EH (cell line): ENCODE measurements at places on chromosomes 3 and 15.

- DNase-seq: no peak
These were observed 295.8 kb downstream of the GBE1 start for GRCh38 chr3:81465510-81466200.

- DNase-seq: no peak
These were observed 18.4 kb downstream of the LARS2 start for GRCh38 chr3:45406772-45407171.

- DNase-seq: no peak
These were observed 63.5 kb upstream of the SLC6A1 start for GRCh38 chr3:10928961-10929471.

DNA sequence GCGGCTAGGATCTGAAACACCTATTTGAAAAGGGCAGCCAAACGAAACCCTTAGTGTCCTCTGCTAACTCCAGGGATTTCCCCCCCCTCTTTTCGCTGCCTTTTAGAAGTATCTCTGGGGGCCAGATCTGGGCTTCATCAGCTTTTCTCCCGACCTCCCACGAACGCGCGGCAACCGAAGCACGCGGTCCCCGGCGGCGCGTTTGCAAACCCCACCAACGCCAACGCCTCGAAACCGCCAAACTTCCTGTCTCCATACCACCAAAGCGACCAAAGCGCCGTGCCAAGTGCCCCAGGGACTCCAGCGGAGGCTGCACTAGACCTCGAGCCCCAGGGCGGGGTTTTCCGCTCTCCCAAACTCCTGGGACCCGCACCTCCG, 155.8 kb upstream of the FRMD4B start:
- DNase-seq: no peak

GRCh38 chr3:126926684-126927400, 56.1 kb upstream of the PLXNA1 start:
- DNase-seq: peak; percentile 90

- peak; percentile 90 for DNase-seq
These were observed 237.0 kb downstream of the UACA start for GRCh38 chr15:70526221-70526973.

DNA sequence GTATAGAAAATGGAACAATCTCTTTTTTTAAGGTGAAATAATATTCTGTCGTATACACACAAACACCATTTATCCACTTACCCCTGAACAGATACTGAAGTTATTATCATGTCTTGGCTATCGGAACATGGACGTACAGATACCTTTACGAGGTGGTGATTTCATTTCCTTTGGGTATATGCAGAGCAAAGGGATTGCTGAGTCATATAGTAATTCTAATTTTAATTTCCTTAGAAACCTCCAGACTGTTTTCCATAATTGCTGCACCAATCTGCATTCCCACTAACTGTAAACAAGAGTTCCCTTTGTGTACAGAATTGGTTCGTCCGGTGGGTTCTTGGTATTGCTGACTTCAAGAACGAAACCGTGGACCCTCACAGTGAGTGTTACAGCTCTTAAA, 179.4 kb downstream of the SHOX2 start:
- DNase-seq: no peak

DNA sequence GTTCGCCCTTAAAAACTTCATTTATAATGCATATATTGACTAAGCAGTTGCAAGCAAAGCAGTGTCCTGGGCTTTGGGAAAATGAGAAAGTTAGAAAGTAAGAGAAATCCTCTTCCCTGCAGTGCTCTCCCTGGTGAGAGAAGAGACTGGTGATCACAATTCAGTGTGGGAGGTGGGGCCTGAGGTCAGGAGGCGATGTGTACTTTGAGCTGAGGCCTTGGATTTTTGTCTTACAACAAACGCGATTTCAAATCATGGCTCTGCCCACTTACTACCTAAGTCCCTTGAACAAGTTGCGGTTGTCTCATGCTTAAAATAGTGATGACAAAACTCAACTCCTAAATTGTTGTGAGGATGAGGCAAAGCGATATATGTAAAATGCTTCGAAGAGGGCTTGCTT, 316.3 kb upstream of the NECTIN3 start:
- no peak for DNase-seq

- DNase-seq: no peak
These were observed 38.5 kb upstream of the MELTF start for GRCh38 chr3:197068077-197068476.

- DNase-seq: no peak
These were observed 137.9 kb upstream of the LRIG1 start for GRCh38 chr3:66638717-66639116.

DNA sequence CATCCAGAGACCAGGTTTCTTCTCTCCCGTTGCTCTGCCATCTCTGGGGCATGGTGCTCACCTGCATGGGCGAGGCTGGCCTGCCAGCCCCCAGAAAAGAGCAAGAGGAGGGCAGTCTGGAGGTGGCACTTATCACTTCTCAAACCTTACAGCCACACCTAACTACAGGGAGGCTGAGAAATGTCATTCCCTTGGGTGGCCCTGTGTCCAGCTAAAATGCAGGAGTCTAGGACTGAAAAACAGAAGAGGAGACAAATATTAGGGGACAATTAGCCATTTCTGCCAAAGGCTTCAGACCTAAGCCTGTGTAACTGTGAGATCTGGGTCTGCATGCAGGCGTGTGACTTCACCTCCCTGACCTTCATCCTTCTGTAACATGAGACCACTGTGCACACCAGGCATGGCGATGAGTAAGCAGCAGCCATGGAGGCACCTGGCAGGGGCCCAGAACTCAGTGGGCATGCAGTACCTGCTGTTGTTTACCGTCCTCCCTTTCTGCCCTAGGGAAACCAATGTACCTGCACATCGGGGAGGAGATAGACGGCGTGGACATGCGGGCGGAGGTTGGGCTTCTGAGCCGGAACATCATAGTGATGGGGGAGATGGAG, 83.4 kb downstream of the MESD start:
- DNase-seq: peak; percentile 50

- DNase-seq: peak; percentile 49
These were observed 21.4 kb upstream of the ZBED2 start for GRCh38 chr3:111616417-111617105.

DNA sequence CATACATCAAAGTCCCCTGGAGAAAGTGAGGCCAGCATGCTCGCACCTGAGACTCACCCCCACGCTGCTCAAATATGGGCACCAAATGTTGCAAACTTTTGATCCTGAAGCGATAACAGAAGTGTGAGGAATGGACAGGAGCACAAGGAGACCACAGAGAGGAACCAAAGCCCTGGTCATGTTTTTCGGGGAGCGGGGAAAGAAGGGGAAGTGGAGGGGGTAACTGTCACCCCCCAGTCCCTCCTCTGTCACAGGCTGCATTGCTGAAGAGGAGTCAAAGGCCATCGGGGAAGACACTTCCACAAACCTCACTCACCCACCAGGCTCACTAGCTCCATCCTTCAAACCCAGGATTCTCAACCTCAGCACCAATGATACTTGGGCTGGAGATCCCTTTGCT, 182.4 kb downstream of the UACA start:
- DNase-seq: no peak

DNA sequence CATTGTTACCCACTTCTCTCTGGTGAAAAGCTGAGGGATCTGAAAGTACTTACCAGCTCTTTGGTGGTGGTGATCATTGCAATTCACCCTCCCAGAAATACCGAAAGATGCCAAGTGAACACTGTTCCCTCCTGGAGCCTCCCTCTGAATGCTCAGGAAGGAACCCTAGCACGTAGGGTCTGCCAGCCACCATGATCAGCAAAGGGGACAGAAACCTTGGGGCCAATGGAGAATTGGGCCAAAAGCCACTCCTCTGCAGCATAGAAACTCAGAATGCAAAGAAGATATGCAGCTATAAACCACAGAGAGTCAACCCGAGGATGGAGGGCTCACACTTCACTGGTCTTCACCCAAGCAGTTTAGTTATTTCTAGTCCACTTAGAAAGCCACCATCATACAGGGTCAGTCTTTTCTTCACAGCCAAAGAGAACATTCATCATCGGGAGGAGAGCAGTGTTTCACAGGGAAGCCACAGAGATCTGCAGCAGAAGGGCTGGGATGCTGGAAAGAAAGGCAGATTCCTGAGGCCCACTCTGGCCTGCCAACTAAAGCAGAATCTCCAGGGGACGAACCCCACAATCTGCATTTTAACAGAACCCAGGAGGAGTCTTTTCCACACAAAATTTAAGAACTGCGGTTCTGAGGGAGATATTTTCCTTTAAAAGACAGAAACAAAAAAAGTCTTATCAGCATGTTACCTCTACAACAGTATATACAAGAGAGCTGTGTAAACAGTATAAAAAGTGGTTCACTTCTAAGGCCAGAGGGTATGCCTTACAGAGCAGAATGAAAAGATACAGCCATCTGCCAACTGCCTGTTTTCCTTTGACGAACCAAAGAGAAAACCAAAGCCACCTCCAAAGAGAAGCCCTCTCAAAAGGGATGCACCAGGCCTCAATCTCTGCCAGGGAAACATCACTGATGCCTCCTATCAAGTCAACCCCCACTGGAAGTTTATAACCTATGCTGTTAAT, 11.3 kb downstream of the TBC1D2B start:
- DNase-seq: no peak

GRCh38 chr3:99965681-99966408, 148.2 kb downstream of the CMSS1 start:
- DNase-seq: no peak

- no peak for DNase-seq
These were observed 28.2 kb downstream of the B3GNT5 start for GRCh38 chr3:183281126-183281797.

- no peak for DNase-seq
These were observed 52.6 kb upstream of the EPHB3 start for GRCh38 chr3:184508938-184509337.

GRCh38 chr15:47607695-47608094, 109.6 kb upstream of the SEMA6D start:
- DNase-seq: no peak

- no peak for DNase-seq
These were observed 93.9 kb upstream of the BHLHE40 start for GRCh38 chr3:4885316-4885715.

DNA sequence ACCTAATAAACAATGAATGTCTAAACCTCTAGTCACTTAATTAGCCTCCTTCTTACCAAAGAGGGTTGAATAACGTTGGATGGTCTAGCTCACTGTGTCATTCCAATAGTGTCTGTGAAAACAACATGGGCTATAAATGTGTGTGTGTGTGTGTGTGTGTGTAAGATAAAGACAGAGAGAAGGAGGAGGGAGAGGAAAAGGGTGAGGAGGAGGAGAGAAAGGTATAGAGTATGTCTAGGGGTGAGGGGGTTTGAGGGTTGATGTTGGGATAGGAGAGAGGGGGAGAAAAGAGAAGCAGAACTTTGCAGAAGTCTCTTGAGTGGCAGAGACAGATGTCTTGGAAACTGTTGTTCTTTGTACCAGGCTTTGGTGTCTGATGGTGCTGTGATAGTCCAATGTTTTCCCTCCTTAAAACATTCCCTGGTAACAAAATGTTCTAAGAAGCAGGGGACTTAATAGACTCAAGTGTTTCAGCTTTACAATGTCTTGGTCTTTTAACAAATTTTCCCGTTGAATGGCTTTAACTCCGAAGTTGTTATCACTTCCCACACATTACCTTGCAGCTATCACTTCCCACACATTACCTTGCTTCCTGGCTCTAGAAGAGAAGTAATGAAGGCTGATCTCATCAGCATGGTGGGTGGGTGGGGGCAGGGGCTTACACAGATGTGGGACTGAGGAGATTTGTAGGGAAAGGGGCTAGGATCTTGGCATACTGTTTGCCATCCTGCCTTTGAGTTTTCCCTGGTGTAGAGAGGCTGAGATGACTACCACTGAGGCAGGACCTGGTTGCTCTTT, 57.8 kb upstream of the ETV5 start:
- no peak for DNase-seq

- no peak for DNase-seq
These were observed 35.1 kb upstream of the RPS17 start for GRCh38 chr15:82575335-82575734.

DNA sequence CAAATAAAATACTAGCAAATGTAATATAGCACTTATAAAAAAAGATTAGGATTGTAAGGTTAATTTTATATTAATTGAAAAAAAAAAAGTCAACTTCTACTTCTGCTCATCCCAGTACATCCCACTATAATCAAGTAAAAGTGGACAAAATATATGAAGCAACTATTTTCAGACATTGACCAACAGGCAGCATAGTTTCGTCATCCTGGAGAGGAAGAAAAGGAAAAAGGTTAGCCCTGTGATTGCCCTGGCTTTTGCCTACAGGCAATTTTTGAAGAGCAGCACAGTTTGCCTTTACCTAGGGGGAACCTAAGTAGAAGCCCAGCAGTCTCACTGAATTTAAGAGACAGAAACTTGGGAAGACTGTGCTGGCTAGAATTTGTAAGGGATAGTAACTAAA, 52.2 kb upstream of the ACTC1 start:
- peak; percentile 6 for DNase-seq

DNA sequence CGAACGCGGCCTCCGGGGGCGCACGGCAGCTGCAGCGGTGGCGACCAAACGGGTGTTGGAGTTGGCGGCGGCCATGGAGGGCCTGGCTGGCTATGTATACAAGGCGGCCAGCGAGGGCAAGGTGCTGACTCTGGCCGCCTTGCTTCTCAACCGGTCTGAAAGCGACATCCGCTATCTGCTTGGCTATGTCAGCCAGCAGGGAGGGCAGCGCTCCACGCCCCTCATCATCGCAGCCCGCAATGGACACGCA, 725 bp downstream of the FEM1B start:
- DNase-seq: no peak
